ENCODE measurements at places on chromosomes 5 and 9.

DNA sequence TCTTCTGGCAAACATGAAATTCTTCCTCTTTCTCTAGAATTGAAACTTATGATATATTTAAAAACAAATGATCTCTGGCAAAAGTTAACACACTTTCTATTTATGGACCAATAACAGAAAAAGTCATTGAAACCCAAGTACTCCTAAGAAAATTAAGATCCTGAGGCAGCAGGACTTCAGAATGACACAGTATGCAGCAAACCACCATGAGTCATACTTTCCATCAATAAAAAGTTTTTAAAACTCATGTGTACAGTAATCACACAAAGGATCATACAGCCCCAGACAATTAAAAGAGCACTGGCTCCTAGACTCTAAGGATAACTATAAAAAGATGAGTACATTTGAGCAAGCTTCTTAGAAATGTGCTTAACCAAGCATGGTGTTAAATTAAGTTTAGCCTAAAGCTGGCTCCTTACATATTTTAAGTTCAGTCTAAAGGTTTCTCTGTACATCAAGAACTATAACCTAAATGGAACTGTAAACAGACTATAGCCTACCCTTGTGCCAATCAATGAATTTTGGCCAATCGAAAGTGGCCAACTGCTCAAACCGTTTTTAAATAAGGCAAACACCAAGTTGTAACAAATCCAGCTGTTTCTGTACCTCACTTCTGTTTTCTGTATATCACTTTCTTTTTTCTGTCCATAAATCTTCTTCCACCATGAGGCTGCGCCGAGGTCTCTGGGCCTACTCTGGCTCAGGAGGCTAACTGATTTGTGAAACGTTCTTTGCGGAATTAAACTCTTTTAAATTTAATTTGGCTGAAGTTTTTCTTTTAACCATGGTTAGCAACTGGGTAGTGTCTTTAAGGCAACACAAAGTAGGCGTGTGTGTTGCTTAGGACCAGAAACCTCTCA is 232.1 kb upstream of the PIK3R1 start:
- no peak for DNase-seq

- DNase-seq, result no peak
Measured at GRCh38 chr5:104178066-104178465, 615.5 kb upstream of the NUDT12 start.

DNA sequence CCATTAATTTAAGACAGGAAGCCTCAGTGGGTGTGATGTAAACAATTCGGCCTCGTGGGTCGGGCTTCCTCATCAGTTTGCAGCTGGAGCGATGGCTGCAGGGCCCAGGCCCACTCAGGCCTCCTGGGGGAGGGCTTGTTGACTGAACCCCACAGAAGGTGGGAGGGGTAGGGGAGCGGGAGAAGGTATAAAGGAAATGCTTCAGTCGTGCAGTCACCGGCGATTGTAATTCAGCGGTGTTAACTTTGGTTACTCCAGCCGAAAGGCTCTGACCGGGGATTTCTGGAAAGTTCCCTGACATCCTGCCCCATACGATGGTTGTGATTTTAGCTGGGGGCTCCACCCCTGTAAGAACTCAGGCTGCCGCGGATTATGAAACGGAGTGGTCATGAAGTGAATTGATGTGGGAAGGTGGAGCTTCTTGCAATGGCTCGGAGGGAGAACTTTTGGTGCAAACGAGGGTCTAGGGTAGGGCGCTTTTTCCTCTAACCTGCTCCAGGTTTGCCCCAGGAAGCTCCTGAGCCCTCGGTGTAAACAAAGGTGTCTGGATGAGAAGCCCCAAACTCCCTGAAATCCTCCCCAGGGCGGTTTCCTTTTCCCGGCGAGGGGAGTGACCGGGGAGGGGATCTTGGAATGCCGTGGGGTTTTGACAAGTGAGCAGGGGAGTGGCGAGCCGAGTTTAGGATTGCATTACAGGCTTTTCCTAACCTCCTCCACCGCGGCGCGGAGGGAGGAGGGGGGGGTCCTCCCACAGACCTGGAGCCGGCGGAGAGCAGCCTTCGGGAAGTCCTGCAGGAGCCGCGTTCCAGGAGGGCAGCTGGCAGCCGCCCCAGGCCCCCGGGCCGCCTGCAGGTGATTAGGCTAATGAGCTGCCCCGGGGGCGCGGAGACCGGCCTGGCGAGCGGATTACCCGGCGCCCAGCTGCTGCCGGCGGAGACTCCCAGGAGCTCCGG is 215.5 kb downstream of the PDZD2 start:
- DNase-seq, result no peak

DNA sequence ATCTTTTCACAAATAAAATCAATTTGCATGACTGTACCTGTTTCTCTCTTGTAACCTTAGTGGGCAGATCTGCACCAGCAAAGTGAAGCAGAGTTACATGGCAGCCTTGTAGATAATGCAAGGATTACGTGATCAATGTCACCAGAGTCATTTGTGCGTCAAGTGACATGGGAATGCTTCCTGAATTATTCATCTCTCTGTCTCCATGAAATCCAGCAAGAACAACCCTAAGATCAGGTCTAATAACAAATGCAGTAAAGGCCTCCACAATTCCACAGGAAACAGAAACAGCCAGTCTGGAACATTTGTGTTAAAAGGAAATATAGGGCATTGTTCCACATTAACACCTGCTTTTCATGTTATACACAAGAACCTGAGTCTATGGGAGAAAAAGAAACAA is 7.8 kb downstream of the GZMA start:
- DNase-seq, result no peak

DNA sequence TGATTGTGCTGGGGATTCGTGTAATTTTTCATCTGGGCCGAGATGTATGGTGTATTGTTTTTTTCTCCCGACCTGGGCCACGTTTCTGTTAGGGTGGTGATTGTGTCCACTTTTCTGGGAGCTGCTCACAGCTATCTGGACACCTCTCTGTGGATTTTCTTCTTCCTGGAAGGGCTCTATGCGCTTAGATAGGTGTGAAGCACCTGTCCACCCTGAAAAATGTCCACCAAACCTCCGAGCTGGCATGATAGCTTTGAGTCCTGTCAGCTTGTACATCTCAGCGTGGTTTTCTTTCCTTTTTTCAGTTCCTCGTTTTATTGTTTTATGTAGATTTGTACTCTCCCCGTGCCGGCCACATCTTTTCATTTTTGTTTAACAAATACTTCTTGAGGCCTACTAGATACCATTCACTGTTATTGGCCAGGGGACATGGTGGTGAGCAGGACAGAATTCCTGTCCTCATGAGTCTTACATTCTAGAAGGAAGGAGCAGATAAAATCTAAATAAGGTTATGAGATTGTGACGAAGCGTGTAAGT is 1.1 kb downstream of the UGCG start:
- no peak for DNase-seq

DNA sequence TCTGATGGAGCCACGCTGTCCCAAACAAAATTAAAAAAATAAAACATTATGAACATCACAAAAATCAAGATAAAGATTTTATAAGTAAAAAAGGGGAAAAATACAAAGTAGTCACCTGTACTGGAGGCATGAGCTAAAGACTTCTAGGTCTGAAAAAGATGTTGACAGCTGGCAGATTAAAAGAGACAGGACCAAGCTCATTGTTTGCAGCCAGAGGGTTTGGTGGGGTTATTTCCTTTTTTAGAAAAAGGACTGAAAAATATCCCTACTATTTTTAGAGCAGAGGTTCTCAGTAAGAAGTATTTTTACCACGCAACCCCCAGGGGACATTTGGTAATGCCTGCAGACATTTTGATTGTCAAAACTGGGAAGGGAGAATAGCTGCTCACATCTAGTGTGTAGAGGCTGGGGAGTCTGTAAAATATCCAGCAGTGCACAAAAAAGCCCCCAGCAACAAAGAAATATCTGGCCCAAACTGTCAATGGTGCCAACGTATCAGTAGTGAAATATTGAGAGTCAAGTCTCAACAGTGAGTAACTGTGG is 353.4 kb downstream of the TLE1 start:
- no peak for DNase-seq

DNA sequence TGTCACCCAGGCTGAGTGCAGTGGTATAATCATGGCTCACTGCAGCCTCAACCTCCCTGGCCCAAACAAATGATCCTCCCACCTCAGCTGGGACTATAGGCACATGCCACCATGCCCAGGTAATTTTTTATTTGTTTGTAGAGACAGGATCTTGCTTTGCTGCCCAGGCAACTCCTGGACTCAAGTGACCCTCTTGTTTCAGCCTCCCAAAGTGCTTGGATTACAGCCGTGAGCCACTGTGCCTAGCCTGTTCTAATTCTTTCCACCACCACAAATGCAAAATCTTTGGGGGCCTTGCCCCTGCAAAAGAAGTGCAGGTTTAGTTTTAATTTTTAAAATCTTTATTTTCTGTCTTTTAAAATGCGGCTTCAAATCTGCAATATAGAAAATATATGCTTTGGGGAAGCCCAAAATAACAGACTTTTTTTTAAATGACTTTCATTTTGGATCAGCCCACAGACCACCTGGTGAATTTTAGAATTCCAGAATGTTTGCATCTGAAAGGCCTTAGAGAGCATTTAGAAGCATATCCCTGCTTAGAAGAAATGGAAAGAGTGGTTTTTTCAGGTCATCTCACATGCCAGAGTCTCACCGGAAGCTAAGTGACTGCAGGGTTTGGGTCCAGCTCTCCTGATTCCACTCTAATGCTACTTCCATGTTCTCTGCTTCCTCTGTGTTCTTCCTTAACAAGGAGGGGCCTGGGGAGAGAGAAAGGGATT is 111.4 kb upstream of the FER start:
- DNase-seq, result no peak

DNA sequence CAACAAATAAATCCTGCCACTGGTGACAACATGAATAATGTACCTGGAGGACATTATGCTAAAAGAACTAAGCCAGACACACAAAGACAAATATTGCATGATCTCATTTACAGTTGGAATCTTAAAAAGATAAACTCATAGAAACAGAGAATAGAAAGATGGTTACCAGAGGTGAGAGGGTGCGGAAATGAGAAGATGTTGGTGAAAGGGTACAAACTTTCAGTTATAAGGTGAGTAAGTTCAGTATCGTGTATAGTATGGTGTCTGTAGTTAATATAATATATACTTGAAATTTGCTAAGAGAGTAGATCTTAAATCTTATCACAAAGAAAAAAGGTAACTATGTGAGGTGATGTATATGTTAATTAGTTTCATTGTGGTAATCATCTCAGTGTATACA is 63.3 kb downstream of the PRRC1 start:
- DNase-seq, result no peak

DNA sequence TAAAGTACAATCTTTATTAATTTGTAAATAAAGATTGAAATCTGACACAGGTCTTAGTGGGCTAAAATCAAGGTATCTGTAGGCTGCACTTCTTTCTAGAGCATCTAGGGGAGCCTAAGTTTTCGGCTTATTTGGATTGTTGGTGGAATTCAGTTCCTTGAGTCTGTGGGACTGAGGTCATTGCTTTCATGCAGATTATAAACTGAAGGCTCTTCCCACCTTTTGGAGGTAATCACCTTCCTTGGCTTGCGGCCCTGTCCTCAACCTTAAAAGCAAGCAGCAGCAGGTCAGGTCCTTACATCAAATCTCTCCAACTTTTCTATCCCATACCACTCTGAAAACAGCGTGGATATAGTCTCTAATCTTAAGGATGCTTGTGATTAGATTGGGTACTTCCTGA is 25.9 kb downstream of the MAT2B start:
- DNase-seq, result no peak

- no peak for DNase-seq
Measured at GRCh38 chr9:4615251-4615650, 46.8 kb upstream of the PLPP6 start.

DNA sequence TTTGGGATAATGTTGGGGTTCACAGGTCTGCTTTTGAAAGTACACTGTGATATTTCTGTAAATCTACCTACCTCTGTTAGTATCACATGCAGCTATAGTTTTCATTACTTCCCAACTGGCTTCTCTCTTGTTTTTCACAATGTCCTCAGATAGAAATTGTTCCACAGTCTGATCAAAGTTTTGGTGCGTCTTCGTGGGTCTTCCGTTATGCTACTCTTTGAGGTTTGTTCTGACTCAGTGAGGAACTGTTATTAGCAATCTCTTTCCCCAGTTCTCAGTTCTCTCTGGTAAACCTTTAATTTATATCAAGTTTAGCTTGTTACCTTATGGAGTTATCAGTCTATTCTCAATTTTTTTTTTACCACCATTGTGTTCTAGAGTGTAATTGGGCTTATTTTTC is 2061.2 kb upstream of the CDH9 start:
- no peak for DNase-seq

GRCh38 chr9:135961811-135962695 is 880 bp upstream of the UBAC1 start:
- no peak for DNase-seq

- no peak for DNase-seq
Measured at GRCh38 chr5:102627315-102627714, 127.8 kb upstream of the PAM start.

DNA sequence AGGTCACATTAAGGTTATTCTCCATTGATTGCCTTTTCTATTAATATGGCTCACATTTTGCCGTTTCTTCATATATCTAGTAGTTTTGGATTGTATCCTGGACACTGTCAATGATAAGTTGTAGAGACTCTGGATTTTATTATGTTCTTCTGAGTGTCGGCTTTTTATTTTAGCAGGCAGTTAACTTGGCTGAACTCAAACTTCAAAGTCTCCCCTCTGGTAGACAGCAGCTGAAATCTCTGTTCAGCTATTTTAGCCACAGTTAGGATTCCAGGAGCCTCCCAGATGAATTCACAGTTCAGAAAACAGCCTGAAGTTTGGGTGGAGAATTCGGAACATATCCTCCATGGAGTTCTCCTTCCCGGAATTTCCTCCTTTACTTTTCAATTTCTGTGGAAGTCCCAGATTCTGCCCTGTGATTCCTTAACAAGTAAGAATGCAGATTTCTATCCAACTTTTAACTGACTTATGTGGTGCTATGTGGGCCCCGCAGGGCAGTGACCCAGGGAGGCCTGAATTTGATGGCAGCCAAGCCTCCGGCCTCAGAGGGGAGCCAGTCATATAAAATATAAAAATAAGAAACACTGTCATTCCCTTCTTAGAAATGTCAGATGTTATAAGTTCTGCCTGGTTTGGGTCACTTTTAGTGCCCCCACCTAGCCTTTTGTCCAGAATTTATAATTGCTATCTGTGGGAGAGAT is 39.3 kb upstream of the MVB12B start:
- DNase-seq, result no peak

DNA sequence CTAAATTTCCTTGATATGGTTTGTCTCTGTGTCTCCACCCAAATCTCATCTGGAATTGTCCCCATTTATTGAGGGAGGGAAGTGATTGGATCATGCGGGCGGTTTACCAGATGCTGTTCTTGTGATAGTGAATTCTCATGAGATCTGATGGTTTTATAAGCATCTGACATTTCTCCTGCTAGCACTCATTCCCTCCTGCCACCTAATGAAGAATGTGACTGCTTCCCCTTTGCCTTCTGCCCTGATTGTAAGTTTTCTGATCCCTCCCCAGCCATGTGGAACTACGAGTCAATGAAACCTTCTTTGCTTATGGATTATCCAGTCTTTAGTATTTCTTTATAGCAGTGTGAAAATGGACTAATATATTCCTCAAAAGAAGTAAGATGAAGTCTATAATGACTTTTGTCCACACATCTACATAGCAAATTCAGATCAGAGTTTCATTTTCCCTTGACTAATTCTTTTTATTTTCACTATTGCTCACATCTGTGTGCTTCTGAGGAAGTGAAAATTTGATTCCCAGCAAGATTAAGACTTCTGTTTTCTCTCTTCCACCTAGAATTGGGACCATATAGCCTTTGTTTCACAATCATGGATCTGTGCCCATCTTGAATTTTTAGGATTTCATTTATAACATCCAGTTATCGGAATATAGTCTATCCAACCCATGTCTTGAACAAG is 393.5 kb downstream of the DMAC1 start:
- no peak for DNase-seq

Measured in NCI-H1048 (cell line).